ENCODE measurements at places on chromosomes 4 and X.
A peak's percentile ranks its signal among the peaks of the same experiment; 100 is the strongest.

GRCh38 chr4:2256781-2257191 is 5.1 kb downstream of the MXD4 start:
- peak; percentile 59 for DNase-seq

DNA sequence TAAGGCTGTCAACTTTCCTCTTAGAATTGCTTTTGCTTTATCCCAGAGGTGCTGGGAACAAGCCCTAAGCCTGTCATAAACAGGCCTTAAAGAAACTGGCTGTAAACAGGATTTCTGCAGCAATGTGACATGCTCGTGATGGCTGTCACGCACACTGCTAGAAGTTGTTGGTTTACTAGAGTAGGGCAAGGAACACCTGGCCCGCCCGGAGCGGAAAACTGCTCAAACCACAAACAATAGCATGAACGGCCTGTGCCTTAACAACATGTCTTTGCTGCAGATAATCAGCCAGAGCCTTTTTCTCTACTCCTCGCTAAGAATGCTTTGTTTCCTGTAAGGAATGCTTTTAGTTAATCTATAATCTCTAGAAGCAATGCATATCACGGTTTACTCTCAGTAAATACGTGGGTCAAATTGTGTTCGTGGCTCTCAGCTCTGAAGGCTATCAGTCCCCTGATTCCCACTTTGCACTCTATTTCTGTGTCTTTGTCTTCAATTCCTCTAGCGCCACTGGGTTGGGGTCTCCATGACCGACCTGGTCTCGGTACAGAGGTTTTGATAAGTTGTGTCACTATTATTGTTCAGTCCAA is 318.3 kb downstream of the GLUD2 start:
- no peak for DNase-seq

DNA sequence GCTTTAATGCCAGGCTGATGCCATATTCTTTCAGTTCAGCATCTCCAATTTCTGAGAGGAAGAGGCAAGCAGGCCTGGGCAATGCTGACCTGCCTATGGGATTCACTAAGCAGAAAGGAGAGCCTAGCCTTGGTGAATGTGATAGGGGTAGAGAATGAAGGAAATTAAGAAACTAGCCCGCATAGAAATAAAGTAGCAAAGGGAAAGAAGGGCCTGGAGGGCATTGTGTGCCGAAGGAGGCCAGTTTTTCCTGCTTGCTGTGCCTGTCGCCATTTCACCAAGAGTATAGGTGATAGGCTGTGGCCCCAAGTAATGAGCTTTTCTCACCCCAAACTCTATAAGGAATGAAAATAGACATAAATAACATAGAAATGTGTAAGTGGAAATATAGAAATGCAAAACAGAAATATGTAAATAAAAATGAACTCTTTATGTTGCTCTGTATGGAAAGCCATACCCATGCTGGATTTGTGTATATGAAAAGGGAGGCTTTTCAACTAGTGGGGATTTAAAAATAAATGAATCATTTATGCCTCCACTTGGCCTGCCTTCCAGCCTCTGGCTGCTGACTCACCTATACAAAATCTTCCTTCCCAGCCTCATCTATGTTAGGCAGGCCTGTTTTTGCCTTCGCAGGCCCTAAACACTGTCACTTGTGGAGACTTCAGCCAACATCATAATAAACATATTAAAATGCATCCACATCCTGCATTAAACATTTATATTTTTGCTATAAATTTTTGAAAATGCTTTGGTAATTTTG is 5.1 kb upstream of the OCRL start:
- no peak for DNase-seq

- no peak for DNase-seq
Measured at GRCh38 chr4:26242451-26242850, 78.4 kb upstream of the RBPJ start.

DNA sequence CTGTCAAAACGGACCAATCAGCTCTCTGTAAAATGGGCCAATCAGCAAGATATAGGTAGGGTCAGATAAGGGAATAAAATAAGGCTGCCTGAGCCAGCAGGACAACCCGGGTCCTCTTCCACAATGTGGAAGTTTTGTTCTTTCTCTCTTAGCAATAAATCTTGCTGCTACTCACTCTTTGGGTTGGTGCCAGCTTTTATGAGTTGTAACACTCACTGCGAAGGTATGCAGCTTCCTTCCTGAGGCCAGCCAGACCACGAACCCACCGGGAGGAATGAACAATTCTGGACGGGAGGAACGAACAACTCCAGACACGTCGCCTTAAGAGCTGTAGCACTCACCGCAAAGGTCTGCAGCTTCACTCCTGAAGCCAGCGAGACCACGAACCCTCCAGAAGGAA is 287.8 kb downstream of the RAPGEF2 start:
- no peak for DNase-seq

DNA sequence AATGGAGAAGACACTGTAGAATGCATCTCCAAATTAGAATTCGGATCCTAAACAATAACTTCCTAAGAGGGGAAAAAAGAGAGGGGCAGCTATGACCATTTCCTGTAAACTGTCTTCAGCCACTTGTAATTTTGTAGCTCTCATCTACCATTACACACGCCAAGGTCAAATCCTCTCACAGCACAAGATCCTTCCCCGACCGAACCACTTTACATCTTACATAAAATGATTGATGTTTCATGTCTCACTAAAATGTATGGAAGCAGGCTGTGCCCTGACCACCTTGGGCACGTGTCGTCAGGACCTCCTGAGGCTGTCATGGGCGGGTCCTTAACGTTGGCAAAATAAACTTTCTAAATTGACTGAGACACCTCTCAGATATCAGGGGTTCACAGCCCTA is 24.1 kb upstream of the PBDC1 start:
- no peak for DNase-seq

DNA sequence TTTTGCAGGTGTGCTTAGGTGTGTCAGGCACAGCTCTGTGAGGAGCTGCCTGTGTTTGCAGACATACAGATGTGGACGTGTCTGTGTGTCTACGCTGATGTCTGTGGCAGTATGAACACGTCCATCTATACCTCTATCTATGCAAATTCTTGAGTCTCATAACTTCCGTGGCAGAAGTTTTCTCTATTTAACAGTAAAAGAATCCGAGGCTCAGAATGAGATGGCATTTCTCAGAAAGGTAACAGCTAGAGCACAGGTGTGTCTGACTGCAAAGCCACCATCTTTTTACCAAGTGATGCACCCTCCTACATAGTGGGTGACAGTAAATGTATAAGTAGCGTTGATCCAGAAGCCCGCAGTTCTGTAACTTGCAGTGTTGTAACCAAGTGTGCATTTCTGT is 39.9 kb upstream of the CYP4V2 start:
- DNase-seq = no peak

GRCh38 chrX:68824565-68825125 is 4.2 kb upstream of the EFNB1 start:
- no peak for DNase-seq

GRCh38 chrX:107978707-107979307 is 3.4 kb downstream of the TEX13B start:
- DNase-seq = no peak

Measured in sciatic nerve (tissue), 2 donors.